Stimulated activated CD8-positive, alpha-beta memory T cell treated with anti-CD3 and anti-CD28 coated beads, Interleukin-7, amount 100 ng/mL, for 1 hour (primary cell): ENCODE measurements at places on chromosomes 6 and 20.

DNA sequence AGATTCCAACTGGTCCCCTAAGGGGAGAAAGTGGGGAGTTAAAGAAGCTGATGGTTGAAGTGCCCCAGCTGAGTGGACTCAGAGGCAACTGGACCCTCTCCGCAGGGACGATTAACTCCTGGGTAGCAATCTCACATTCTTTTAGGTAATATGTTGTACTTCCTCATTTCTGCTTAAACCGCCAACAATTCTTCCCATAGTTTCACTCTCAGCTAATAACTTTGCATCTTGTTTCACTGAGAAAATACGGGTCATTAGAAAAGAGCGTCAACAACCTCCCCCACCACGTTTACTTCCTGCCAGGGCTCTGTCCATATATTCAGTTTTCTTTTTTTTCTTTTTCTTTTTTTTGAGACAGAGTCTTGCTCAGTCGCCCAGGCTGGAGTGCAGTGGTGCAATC, 39.5 kb upstream of the CHD6 start:
- DNase-seq = no peak

GRCh38 chr6:92495242-92495641, 924.1 kb downstream of the EPHA7 start:
- no peak for DNase-seq

GRCh38 chr6:35786810-35787209, 6.0 kb downstream of the CLPSL1 start:
- no peak for DNase-seq

DNA sequence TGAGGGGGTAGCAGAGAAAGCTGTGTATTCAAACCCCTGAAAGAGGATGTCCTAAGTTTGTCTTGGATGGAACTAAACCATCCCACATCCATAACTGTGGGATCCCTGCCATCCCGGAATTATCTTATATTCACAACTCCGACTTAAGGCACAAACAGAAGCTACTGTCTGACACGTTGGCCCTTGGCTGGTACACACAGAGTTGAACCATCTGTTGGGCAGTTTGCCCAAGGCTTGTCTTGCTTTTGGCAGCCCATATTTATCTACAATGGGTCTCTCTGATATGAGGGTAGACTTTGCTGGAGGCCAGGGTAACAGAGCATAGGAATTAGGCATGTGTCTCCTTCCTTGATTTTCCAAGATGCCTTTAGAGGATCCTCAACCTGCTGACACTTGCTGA, 116.6 kb upstream of the PROKR2 start:
- DNase-seq = no peak

GRCh38 chr6:159981403-159982245, 12.7 kb downstream of the IGF2R start:
- no peak for DNase-seq

DNA sequence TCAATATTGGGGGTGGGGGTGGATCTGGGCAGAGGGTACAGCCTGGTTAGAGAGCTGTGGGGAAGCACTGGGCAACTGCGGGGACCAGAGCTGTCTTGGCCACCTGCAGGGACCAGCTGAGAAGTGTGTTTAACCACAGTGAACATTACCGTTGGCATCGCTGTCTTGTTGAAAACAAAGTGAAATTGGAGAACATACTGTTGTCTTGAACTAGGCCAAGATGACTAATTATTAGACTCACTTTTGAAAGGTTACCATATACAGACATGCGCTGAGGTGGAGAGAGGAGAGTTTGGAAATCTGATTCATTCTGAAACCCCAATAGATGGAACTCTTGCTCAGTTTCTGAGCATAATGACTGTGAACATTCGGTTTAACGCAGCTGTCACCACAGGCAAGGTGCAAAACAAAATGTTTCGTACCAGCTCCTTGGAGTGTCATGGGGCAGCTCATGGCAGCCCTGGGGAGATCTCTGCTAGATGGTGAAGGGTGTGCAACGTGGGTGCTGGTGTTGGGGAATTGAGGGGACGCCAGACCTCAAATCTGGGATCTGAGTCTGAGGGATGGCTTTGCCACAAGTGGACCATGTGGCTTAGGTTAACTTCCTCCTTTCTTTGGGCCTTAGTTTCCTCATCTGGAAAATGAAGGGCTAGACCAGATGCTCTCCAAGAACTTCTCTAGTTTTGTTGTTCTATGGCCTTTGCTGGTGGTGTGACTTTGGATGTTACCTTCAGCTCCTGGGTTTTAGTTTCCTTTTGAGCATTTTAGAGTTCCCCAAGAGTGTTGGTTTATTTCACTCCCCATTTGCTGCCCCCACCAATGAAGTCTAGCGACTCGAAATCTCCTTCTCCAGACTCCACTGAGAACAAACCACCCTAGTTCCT, 24.6 kb upstream of the GTSF1L start:
- DNase-seq = no peak

DNA sequence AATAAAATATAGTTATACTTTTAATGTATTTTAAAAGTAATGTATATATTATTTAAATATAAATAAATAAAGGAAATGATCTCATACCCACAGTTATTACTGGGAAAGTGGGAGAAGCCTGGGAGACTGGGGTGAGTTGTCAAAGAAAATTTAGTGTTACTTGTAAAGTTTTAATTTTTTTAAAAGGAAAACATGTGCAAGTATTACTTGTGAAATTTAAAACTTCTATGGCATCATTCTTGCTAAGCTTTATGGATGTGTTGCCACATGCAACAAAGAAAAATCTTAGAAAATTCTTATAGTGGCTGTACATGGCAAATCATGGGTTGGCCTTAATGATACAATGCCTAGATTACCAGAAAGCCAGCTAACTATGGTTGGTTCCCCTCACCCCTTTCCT, 194.0 kb upstream of the KCNK16 start:
- DNase-seq = no peak

DNA sequence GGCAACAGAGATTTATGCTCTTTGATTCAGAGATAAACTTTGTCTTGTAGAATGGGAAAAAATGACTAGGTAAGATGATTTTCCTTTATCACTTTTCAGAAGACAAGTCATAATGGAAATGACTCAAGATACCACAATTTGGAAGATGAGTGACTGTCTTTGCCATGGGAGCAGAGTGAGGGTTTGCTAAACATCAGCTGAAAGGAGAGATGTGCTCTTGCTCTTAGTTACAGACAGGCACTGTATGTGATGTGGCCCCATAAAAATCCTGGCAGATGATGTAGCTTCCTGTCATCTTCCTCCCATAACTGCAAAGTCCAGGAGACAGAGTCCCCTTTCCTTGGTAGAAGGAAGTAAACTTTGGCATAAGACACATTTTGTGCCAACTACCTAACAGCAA, 47.6 kb downstream of the BACH2 start:
- DNase-seq = no peak

GRCh38 chr6:135481783-135482369, 15.7 kb downstream of the AHI1 start:
- no peak for DNase-seq

GRCh38 chr20:46268131-46268614, 40.1 kb downstream of the CDH22 start:
- DNase-seq = no peak

- DNase-seq = no peak
Measured at GRCh38 chr6:129536271-129536670, 173.7 kb downstream of the ARHGAP18 start.

- no peak for DNase-seq
Measured at GRCh38 chr6:139303185-139303584, 11.4 kb upstream of the TXLNB start.

- no peak for DNase-seq
Measured at GRCh38 chr6:112223070-112223861, 31.1 kb downstream of the LAMA4 start.
